Activated naive CD8-positive, alpha-beta T cell treated with anti-CD3 and anti-CD28 coated beads for 36 hours (primary cell): ENCODE measurements at places on chromosomes 2 and 18.

DNA sequence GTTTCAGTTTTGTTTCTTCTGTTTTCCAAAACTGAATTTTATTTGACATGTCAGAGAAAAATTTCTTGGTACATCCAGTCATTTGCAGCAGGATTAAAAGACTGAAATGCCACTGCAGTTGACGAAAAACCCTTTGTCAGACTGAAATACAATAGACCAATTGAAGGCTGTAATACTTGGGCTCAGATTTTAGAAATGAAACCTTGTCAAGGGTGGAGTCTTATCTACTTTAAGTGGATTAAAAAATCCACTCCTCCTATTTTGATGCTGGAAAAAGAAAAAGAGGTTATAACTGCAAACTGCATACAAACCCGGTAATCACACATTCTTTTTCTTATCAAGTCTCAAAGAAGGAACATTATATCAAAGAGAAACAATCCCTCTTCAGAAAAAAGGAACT, 80.2 kb upstream of the NEUROD1 start:
- no peak for DNase-seq

- no peak for DNase-seq
These were observed 73.6 kb downstream of the GTF3C3 start for GRCh38 chr2:196725882-196726281.

DNA sequence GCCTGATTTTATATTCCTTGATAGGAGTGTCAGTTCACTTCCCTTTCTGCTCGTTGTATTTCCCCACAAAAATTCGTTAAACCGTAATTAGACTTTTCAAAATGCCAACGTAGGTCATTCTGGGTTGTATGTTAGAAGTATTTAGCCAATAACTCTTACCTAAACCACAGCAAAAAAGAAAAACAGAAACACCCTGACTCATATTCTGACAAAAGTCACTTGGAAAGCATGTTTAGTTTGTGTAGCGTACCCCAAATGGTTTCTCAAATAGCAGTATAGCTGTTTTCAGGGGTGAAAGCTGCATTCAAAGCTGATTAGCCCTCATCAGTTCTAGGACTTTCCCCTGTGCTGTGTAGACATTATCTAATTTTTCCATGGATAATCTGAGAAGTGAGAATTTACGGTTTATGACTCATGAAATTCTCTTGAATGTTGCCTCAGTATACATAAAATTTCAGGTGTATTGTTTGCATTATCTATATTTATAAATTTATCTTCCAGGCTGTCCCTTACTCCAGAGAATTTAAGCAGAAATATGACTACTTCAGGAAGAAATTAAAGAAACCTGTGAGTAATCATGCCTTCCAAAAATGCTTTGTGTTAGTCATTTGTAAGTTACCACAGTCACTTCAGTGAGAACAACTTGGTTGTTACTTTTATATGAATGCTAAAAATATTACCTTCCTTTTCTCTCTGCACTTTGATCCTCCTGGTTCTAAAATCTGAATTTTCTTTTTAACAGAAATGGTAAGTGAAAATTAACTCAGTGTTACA, 264.9 kb downstream of the ALPK2 start:
- DNase-seq: no peak

- DNase-seq: peak; percentile 72
These were observed 18.9 kb upstream of the WDR33 start for GRCh38 chr2:127829845-127830246.

GRCh38 chr2:85240055-85240454, 87.7 kb downstream of the TGOLN2 start:
- no peak for DNase-seq

DNA sequence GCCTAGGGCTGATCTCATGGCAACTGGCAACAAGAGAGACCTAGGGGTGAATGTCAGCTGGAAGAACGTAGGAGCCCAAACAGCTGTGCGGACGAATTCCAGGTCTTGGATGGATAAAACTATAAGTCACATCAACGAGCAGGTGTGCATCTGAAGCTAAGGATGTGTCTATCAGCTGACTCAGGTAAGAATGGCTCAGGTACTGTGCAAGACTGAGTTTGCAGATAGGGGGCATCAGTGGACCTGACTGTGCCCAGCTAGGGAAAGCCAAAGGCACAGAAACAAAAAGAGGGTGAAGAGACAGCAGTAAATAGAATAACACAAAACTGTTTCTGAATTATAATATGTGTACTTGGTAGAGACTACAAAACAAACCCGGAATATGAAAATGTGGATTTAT, 357.3 kb downstream of the ZEB2 start:
- no peak for DNase-seq

DNA sequence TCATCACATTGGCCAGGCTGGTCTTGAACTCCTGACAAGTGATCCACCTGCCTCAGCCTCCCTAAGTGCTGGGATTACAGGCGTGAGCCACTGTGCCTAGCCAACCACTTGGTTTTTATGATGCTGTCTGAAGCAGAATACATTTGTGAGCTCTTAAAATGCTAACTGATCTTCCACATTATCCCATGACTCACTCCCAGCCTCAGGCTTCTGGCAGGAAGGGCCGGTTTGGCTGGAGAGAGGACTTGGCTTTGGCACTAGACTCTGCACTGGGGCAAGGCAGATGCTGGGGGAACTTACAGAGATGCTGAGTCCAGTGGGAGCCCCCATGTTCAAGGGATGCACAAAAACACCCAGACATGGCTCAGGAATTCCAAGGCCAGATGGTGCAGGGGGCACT, 40.5 kb upstream of the SH3BP4 start:
- no peak for DNase-seq

- no peak for DNase-seq
These were observed 101.6 kb upstream of the DLX2 start for GRCh38 chr2:172204309-172204708.

GRCh38 chr2:146123256-146123655, 1603.3 kb upstream of the ZEB2 start:
- DNase-seq: no peak

GRCh38 chr18:36066001-36066400, 1.4 kb downstream of the RPRD1A start:
- DNase-seq: no peak

GRCh38 chr2:9939587-9940485, 11.7 kb upstream of the GRHL1 start:
- no peak for DNase-seq

DNA sequence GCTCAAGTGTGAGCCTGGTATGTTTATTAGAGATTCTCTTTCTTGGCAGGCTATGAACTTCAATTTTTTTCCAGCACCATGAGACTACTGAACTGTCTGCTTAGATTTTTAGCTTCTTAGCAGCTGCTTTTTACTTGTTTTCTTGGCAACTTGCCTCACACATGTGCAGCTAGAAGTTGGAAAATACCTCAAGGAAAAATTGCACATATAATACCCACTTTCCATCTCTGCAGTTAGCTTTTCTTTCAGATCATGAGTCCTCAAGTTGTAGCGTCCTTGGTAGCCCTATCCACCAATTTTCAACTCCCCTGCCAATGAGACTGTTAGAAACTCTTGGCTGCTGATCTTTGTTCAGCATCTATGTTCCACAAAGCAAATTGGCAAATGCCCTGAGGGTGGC, 302.1 kb downstream of the HRH4 start:
- no peak for DNase-seq

- DNase-seq: no peak
These were observed 449.7 kb upstream of the CWC22 start for GRCh38 chr2:180456801-180457200.

GRCh38 chr2:106921451-106921850, 35.5 kb upstream of the ST6GAL2 start:
- no peak for DNase-seq

DNA sequence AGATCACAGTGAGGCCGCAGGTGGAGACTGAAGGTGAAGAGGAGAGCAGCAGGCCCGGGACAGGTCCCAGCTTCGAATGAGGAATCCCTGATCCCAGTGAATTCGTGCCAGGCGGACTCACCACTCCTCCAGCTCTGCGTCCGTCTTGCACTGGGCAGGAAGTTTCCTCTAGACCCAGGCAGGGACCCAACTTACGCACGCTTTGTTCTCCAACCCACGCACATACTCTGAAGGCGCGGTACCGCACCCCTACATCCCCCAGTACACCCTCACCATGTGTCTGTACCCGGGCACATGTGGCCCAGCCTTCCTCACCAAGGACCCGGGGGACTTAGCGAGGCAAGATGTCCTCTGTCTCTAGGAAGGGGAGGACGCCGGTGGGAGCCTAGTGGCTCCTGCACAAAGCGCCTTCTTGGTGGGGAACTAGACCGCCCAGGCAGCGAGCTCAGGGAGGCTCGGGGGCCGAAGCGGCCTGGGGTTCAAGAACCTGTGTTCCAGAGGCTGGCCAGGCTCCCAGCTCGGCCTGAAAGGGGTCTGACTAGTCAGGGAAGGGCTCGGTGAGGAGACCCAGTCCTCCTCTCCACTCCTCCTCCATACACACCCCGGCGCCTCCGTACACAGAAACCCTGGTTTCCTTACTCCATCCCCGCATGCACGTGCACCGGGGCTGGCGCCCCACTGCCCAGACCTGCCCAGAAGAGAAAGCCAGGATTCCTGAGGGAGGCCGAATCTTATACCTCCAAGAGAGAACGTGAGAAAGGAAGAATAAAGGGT, 38.3 kb upstream of the ATP6V1B1 start:
- DNase-seq: no peak

- no peak for DNase-seq
These were observed 245.4 kb downstream of the ATAD2B start for GRCh38 chr2:23681356-23682140.

- DNase-seq: no peak
These were observed 330.0 kb upstream of the DCC start for GRCh38 chr18:52009958-52010357.

- DNase-seq: no peak
These were observed 42.5 kb downstream of the PTPRM start for GRCh38 chr18:7609617-7610016.

GRCh38 chr2:59339121-59339836, 1098.2 kb upstream of the FANCL start:
- DNase-seq: no peak

- DNase-seq: no peak
These were observed 1006.1 kb upstream of the CELF4 start for GRCh38 chr18:38571651-38572050.

GRCh38 chr2:218046238-218046637, 22.8 kb upstream of the RUFY4 start:
- no peak for DNase-seq

- no peak for DNase-seq
These were observed 428.0 kb downstream of the FBXO15 start for GRCh38 chr18:73719611-73720010.

- DNase-seq: peak; percentile 14
These were observed 214.6 kb downstream of the SETBP1 start for GRCh38 chr18:44895176-44895798.

DNA sequence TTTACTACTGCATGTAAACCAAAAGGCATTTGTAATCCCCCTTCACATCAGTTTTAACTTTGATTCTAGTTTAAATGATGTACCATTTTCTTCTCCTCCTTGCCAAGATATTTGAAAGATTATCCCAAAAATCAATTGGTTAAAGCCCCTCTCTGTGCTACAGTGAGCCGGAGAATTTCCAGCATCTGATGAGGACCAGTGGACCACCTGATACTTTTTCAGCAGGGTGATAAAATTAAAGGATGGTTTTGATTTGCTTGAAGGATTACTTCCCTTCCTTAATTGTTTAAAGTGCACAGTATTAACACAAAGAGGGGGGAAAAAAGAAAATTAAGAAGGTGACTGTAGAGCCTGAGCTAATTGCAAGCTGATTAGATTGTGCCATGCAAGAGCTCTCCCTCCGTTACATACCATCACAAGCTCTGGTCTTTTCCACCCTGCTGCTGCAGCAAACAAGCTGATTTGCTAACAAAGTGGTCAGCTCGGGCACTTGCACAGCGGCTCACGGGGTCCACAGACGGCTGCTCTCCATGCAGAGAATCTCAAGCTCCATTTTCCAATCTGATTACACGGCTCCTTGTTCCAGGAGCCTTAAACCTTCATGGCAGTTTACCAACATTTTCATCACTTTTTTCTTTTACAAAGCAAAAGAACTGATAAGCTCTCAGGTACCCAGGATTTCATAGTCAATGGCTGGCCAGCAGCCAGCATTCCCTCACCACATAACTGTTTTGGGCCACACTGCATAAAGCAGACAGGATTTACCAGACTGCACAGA, 22.1 kb downstream of the FIGN start:
- DNase-seq: no peak

DNA sequence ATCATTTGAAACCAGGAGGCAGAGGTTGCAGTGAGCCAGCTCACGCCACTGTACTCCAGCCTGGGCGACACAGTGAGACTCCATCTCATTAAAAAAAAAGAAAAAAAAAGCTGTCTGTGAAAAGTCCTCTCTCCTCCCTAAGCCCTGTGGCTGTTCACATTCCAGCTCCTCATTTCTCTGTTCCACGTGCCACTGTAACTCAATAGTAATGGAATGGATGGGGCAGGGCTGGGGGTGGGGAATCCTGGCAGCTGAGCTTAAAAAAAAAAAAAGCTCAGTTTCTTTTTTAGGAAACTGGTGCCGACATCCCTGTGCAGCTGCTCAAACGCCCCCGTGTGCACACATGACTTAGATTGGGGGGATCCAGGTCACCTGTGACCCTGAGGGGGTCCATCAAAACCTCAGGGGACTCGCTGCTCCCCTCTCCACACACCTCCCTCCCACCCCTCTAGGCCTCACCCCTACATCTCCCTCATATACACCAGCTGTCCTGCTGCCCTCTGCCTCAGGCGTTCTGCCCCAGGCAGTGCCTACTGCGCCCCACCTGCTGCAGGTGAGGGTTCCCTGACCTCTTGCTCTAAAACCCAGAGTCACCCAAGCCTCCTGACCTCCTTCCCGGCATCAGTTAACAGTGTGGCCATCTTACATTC, 255.4 kb downstream of the AGAP1 start:
- no peak for DNase-seq

GRCh38 chr18:37400802-37401201, 164.8 kb downstream of the CELF4 start:
- no peak for DNase-seq

DNA sequence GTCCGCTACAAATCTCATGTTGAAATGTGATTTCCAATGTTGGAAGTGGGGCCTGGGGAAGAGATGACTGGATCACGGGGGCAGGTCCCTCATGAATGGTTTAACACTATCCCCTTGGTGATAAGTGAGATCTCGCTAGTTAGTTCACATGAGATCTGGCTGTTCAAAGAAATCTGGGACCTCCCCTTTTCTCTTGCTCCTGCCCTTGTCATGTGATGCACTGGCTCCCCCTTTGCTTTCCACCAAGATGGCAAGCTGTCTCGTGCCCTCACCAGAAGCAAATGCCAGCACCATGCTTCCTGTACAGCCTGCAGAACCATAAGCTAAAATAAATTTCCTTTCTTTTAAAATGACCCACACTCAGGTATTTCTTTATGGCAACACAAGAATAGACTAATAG, 57.3 kb upstream of the C2orf15 start:
- no peak for DNase-seq

DNA sequence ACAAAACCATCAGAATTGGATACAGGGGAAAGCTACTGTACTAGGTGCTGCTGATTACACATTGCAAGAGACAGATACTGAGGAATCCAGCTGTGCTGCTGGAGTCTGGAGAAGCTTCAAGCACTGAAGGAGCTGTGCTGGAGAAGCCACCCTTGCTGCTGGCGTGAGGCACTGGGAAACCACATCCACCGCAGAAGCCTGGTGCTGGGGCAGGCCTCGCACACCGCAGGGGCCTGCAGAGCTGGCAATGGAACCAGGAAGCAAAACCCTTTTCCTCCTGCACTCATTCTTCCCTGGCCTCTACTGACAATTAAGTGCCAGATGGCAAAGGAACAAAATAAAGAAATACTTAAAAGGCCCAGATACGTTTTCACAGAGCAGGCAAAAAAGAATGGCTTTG, 94.4 kb upstream of the MSH6 start:
- DNase-seq: no peak

GRCh38 chr2:164498836-164499235, 122.4 kb downstream of the GRB14 start:
- DNase-seq: no peak
